ENCODE measurements at places on chromosomes 4 and X.

- no peak for DNase-seq
Observed at GRCh38 chr4:20543131-20543530, 157.1 kb upstream of the PACRGL start.

DNA sequence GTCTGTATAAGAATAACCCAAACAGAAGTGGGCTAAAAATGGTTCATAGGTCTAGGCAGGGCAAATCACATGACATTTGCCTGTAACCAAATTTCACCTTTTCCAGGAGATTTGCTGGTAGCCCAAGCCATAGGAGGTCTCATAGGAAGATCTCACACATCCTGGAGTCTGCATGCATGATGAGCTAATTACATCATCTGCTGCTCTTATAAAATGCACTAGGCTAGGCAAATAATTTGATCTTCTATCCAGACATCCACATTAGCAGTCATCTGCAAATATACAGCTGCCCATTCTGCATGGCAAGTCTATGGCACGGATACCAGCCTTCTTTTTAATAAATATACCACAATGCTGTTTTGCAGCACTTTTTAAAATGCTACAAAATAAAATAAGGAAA, 87.2 kb downstream of the MAPK10 start:
- DNase-seq: no peak

- no peak for DNase-seq
Observed at GRCh38 chr4:145883101-145883694, 55.4 kb downstream of the ZNF827 start.

- DNase-seq: no peak
Observed at GRCh38 chr4:100823066-100823992, 305.5 kb upstream of the EMCN start.

DNA sequence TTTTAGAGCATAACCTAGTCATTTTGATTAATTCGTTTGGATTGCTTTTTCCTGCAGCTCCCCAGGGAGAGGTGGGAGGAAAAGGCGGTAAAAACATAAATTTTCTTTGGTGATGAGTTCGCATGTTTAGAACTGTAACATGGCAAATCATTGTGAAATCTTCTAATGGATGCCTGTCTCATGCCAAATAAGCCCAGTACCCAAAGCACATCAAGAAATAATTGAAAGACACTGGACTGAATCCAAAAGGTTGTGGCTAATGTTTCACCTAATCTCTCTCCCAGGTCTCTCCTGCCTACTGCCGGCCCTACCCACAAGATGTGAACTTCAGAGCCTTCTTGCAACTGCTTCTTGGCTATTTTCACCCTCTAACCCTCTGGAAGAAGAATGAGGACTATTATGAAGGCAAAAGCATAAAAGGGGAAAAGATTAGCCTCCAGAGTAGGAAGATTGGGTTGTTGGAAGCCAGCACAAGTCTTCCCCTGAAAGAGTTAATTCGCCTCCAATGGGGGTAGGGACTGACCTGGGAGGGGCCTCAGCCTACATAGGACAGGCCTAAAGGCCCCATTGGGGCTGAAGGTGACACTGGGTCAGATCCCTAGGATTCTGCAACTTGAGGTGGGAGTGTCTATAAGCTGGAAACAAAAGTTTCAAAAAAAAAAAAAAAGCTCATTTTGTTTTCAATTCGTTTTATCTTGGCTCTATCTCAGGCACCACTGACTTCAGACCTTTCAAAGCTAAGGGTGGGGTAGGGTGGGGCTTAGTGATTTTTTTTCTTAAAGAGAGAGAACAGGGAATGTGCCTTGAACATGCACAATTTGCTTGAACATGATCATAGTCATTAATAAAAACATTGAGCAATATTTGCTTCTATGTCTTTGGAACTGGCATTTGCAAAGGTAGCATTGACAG, 278.6 kb upstream of the KLF3 start:
- DNase-seq: no peak

- no peak for DNase-seq
Observed at GRCh38 chrX:123626962-123627361, 105.9 kb downstream of the THOC2 start.

DNA sequence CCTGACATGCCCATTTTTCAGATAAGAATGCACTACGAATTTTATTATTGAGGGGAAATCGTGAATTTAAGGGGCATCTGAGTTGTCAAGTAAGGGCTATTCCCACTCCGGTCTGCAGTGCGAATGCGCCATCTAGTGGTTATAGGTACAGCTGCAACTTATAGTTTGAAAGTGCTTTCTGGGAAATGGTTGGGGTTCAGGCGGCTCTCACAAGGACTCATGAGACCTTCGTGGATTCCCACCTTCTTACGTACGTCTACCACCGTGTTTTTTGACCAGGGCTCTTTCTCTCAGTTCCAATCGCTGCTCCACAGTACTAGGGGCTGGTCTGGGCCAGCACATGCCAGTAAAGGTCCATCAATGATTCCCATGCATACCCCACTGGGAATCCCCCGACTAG, 12.3 kb downstream of the MSL3 start:
- peak; percentile 13 for DNase-seq

DNA sequence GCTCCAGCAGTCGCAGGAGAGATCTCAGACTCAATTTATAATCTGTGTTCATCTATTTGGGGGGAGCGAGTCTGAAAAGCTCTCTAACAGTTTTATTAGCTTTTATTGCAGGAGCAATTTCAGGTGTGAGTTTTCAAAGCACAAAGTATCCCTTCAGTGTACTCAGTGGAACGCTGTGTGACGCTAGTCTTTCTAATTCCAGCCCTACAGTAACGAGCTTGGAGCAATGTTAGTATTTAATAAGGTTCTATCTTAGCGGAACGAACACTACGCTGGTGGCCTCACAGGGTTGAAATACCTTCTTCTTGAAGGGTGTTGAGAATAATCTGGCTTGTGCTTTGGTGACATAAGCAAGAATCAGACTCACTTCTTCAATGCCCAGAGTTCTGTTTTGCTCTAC, 8.4 kb downstream of the HS3ST1 start:
- no peak for DNase-seq

GRCh38 chr4:80184825-80185756, 12.2 kb upstream of the PRDM8 start:
- no peak for DNase-seq

GRCh38 chr4:141275834-141276233, 55.1 kb downstream of the ZNF330 start:
- no peak for DNase-seq

DNA sequence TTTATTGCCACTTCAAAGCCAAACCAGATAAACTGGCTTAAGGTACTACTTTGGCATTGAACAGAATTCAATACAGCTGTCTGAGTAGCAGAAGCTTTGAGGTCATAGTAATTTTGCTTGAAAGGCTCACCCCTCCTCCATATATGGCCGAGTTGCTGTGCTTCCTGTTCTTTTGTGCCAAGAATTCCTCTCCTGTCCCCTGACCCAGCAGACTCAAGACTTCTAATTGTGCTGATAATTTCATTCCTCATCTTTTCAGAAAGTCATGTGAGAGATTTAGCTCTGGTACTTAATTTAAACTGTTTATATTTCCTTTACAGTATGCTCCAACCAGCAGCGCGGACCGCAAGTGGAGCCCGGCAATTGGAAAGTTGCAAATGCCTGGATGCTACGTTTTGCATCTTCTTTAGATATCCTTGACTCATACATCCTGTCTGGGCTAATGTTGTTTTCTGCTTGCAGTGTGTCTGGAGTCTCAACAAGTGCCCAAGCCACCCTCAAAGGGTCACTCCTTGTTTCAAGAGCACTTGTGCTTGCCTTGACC, 373.4 kb downstream of the PDGFC start:
- DNase-seq: no peak

- DNase-seq: no peak
Observed at GRCh38 chrX:151713849-151714248, 2.0 kb upstream of the FATE1 start.

DNA sequence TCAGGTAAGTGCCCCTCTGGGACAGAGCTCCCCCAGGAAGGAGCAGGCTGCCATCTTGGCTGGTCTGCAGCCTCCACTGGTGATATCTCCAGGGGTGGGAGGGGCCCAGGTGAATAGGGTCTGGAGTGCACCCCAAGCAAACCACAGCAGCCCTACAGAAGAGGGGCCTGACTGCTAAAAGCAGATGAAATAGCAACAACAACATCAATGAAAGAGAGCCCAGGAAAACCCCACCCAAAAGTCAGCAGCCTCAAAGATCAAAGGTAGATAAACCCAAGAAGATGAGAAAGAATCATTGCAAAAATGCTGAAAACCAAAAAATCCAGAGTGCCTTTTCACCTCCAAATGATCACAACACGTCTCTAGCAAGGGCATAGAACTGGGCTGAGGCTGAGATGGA, 92.5 kb upstream of the PAGE3 start:
- DNase-seq: no peak

DNA sequence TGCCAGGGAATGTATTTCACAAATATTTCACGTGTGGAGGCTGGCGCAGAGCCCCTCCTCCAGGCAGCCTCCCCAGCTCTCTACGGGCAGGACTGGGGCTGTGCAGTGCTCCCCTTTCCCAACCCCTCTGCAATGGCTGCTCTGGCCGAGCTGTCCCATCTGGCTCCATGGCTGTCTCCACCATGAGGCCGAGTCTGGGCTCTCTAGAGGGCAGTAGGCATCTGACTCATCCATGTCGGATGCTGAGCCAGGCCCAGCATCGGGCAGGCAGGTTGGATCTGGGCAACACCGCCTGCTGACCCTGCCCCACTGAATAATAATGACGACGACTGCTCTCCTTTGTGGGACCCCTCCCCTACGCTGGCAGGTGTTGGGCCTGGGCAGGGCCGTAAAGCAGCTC, 11.0 kb upstream of the SH3TC1 start:
- no peak for DNase-seq

- no peak for DNase-seq
Observed at GRCh38 chrX:137031517-137032340, 2.1 kb downstream of the GPR101 start.

GRCh38 chr4:16187455-16187854, 38.8 kb downstream of the TAPT1 start:
- DNase-seq: no peak

- no peak for DNase-seq
Observed at GRCh38 chrX:22012051-22012450, 20.1 kb upstream of the PHEX start.

DNA sequence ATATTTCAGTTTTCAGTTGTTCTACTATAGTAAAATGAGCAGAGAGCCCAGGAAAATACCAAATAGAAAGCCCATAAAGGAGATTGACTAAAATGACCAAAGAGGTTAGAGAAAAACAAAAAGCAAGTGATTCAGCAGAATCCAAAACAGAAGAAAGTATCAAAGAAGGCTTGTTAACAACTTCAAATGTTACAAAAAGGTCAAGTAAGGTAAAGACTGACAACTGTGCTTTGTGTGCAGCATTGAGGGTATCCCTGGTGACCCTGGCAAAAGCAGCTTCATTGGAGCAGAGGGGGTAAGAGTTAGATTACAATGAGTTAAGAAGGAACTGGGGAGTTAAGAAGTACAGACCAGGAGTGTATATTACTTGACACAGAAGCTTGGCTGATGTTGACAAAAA, 317.9 kb downstream of the OPHN1 start:
- DNase-seq: no peak

- DNase-seq: no peak
Observed at GRCh38 chr4:86942185-86942666, 7.4 kb downstream of the AFF1 start.

DNA sequence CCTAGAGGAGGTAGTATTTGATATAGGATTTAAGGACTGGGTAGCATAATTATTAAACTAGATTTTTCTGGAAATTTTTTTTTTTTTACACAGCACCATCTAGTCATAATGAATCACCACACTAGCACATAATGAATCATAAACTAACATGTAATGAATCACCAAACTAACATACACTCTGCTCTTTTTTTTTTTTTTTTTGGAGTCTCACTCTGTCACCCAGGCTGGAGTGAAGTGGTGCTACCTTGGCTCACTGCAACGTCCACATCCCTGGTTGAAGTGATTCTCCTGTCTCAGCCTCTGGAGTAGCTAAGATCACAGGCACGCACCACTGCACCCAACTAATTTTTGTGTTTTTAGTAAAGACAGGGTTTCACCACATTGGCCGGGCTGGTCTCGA, 92.5 kb downstream of the FAM13A start:
- DNase-seq: no peak

DNA sequence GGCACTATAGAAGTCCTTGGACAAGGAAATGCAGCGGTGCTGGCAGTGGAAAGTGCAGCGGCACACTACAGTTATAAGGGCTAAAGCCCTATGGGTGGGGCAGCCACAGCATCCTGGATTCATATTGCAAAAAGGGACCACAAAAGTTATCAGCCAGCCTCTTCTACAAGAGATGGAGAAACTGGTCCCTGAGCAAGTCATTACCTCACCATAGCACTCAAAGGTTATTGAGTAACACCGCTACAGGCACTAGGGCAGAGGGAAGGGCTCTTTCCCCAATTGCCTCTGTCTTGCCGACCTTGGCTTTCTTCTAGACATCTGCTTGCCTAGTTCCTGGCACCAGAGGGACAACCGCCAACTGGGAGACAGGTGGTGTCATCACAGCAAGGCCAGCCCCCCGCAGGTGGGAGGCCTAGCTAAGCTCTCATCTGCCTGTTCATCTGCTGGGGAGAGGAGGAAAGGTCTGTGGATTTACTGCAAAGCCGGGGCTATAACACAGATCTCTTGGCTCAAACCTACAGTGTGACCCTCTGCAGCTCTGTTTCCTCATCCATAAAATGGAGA, 600.0 kb downstream of the BCOR start:
- DNase-seq: no peak

- no peak for DNase-seq
Observed at GRCh38 chr4:6180841-6181631, 19.3 kb downstream of the JAKMIP1 start.

- DNase-seq: no peak
Observed at GRCh38 chr4:84750960-84751283, 168.0 kb downstream of the CDS1 start.

- DNase-seq: no peak
Observed at GRCh38 chr4:76703676-76704075, 194.3 kb downstream of the SOWAHB start.

DNA sequence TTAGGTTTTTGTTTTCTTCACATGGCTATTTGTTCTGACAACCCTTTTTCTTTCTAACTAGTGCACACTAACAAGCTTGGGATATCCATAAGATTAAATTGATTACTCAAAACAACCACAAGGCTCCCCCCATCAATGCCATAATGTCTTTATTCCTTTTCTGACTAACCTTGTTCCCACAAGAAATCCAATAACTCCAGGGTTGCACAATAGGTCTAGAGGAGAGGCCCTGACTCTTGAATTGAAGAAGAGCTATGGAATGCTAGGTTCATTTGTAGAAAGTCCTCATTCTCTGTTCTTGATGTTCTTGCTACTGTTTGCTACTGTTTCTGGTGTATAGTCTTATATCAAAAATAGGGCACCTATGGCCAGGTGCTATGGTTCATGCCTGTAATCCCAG, 71.0 kb downstream of the PRRG1 start:
- no peak for DNase-seq

- no peak for DNase-seq
Observed at GRCh38 chr4:112411781-112412550, 104.0 kb downstream of the NEUROG2 start.

- no peak for DNase-seq
Observed at GRCh38 chr4:90852237-90852636, 725.0 kb downstream of the CCSER1 start.

DNA sequence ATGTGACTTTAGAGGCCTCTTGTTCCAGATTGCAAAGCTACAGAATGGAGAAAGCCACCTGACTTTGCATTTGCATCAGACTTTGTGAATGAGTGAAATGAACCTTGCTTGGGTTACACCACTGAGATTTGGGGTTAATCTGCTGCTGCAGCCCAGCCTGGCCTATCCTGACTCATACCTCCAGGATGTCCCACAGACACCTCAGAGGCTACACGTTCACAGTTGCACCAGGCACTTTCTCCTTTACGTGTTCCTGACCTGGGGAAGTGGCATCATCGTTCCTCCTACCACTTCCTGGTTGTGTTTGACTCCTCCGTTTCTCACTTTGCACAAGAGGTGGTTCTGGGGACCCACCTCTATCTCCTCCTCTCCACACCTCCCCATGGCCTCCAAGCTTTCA, 9.2 kb upstream of the SORCS2 start:
- no peak for DNase-seq

All from stimulated activated CD8-positive, alpha-beta memory T cell treated with anti-CD3 and anti-CD28 coated beads, Interleukin-7, amount 100 ng/mL, for 1 hour (primary cell).